ENCODE measurements at places on chromosomes 13 and 19. TPM values are rescaled to one million over a fixed set of nuclear protein-coding genes. Genes with fewer than 3 reads are reported as not detected.

Gene CEACAM21
- total RNA-seq = 2.5 TPM

GRCh38 chr19:3830621-3831589, 37.9 kb downstream of the ZFR2 start:
- no peak for DNase-seq

Gene ZNF574
- 9.1 TPM for total RNA-seq

DNA sequence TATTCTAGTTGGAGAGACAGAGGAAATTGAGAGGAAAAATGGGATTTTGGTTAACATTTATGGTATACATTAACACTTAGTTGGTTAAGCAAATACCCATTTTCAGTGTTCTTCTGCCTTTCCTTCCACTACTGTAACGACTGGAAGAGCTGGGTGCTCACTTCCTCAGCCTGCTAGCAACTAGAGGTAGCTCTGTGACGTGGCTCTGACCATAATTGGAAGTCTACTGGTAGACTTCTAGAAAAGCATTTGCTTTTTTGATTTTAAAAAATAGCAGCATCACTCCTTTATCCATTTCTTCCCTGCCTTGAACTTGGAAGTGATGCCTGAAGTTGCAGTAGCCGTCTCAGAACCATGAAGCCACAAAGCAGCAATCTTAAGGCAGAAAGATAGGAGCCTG, 15.9 kb downstream of the NHLRC3 start:
- DNase-seq = no peak

Measured in posterior vena cava (tissue), 2 donors.